Activated CD8-positive, alpha-beta T cell treated with anti-CD3 and anti-CD28 coated beads, Interleukin-2, amount 10 ng/mL, durations not matched to agents 7 days and 5 days (primary cell): ENCODE measurements at places on chromosomes 13 and 19. TPM values are rescaled to one million over a fixed set of nuclear protein-coding genes. Genes with fewer than 3 reads are reported as not detected.
A peak's percentile ranks its signal among the peaks of the same experiment; 100 is the strongest.

GRCh38 chr13:41387576-41387975, 69.8 kb upstream of the RGCC start:
- H3K27ac ChIP-seq: no peak overlapping the region
- H3K4me3 ChIP-seq: no peak overlapping the region
- DNase-seq: no peak
- H3K27me3 ChIP-seq: no peaks in the 10 kb centered on the region
- no peaks in the 10 kb centered on the region for H3K36me3 ChIP-seq
- H3K4me1 ChIP-seq: no peaks in the 10 kb centered on the region

DNA sequence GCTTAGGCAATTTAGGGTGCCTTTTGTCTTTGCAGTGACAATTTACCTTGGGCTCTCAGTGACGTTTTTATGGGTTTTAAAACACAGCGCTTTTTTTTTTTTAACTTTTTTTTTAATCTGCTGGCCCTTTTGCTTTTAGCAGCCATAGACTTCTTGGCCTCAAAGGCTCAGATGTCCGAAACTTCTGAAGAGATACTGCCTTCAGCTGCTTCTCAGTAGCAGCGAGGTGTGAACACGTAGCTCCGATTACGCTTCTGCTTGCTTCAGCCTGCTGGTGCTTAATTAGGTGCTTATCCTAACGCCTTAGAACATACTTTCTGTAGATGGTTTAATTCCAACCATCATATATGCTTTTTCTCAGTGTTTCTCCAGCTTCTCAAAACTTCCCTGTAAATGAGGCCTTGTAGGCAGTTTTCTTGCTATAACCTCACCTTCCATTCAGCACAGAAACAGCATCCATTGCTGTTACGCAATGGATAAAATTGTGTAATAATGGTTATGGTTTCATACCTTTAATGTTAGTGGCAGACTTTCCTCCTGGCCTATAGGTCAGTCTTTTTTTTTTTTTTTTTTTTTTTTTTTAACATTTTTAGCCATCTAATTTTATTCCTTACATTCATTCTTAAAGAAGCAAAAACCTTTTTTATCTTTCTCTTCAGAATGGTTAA, 723.9 kb downstream of the GPC5 start:
- no peaks in the 10 kb centered on the region for H3K4me1 ChIP-seq
- no peak overlapping the region for H3K4me3 ChIP-seq
- H3K27me3 ChIP-seq: no peaks in the 10 kb centered on the region
- no peak for DNase-seq

GRCh38 chr13:109496216-109496615, 290.2 kb downstream of the IRS2 start:
- no peaks in the 10 kb centered on the region for H3K36me3 ChIP-seq
- no peaks in the 10 kb centered on the region for H3K4me1 ChIP-seq
- no peak overlapping the region for H3K27ac ChIP-seq
- H3K27me3 ChIP-seq: no peaks in the 10 kb centered on the region
- no peak for DNase-seq

DNA sequence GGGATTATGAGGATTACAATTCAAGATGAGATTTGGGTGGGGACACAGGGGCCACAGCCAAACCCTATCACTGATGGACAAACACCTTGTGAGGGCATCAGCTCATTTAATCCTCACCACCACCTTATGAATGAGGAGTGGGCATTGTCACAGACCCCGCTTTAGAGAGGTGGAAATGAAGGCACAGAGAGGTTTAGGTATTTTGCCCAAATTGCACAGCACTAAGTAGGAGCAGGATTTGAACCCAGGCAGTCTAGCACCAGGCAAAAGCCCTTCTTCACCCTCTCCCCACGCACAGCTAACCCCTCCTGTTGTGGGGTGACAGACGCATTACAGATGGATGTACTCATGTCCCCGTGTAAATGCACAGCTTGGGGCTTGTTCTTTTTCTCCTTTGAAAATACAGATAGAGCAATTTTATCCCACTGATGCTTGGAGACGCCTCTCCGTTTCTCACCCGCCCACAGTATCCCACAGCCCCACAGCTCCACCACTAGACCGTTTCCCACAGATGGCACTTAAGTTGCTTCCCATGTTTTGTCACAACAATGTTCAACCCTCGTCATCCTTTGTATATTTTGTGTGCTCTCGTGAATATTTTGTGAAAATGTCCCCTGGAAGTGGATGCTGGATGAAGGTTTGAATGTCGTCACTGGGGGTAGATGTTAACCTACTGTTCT, 48.2 kb downstream of the ANKRD10 start:
- no peaks in the 10 kb centered on the region for H3K36me3 ChIP-seq
- peaks cover 11% of the 10 kb centered on the region for H3K4me1 ChIP-seq
- DNase-seq: no peak
- peaks cover 40% of the 10 kb centered on the region for H3K27me3 ChIP-seq
- no peak overlapping the region for H3K27ac ChIP-seq

GRCh38 chr19:3606690-3607289, at the start of gene TBXA2R:
Gene TBXA2R (minus strand): TSS chr19:3606875. CDS start chr19:3600634, 6,241 bp downstream.
- no peak within 1 kb of the TSS for H3K27ac ChIP-seq
- peak; percentile 62 for DNase-seq
- H3K4me1 ChIP-seq: peaks cover 19% of the 10 kb centered on the region

DNA sequence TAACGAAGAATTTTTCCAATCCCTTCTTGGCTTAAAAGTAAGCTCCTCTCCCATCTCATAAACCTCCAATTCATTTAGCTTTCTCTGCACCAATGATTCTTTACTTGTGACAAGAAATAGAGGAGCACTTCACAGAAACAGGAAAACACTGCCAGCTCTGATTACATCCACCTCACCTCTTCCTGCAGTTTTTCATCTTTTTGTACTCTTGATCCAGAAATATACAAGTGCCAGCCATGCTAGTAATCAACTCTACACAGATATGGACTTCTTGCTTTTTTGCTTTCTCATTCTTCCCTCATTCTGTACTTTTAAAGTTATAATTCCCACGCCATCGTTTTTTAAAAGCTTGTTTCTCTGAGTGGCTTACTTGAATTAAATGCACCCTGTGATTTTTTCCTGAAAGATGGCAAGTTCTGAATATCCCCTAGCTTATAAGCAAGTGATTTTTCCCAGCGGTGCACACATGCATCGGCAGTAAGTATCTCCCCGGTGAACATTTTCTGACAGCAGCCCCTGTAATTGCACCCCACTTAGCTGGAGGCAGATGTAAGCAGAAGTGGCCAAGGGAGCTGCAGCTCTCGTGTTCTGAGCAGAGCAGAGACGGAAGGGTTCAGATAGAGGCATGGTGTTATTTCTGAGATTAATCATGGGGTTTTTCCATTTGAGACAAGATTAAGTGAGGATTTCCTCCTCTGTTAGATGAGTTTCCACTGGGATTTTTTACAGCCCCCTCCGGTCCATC, 340.7 kb downstream of the SLC7A1 start:
- H3K4me3 ChIP-seq: no peak overlapping the region
- H3K27me3 ChIP-seq: no peaks in the 10 kb centered on the region
- no peak for DNase-seq
- no peaks in the 10 kb centered on the region for H3K36me3 ChIP-seq
- H3K4me1 ChIP-seq: no peaks in the 10 kb centered on the region

DNA sequence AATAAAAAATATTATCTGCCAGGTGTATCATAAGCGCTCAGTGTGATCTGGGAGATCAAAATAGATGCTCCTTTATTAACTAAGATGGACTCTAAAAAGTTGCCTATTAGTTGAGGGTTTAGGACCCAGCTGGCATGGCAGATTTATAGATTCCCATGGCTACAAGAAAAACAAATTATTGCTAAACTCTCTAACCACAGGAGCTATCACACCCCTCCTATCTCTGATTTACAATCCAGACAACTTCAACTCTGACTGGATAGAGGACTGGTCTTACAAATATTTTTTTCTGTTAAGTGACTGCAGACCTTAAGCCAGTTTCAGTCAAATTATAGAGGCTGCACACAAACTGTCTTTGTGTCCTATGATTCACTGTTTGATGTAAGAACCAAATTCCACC, 45.4 kb upstream of the MYCBP2 start:
- H3K36me3 ChIP-seq: no peaks in the 10 kb centered on the region
- no peak overlapping the region for H3K4me3 ChIP-seq
- DNase-seq: no peak
- H3K27me3 ChIP-seq: peaks cover 10% of the 10 kb centered on the region
- no peaks in the 10 kb centered on the region for H3K4me1 ChIP-seq

DNA sequence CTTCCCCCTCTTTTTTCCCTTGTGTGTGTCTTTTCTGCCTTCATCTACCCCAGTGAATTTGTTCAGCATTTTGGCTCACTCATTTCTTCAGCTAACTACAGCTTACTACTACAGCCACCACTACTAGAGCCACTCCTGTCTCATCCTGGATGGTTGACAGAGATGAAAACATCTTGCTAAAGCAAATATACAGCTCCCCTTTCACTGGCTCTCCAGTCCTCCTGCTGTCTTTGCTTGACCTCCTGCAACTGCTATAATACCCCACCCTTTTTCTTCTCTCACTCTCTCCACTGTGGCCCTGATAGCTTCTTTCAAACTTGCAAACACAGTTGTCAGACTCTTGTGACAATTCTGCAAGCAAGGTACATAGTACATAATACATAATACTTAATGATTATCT, 523.6 kb downstream of the DCT start:
- DNase-seq: no peak
- H3K36me3 ChIP-seq: no peaks in the 10 kb centered on the region
- no peaks in the 10 kb centered on the region for H3K27me3 ChIP-seq

DNA sequence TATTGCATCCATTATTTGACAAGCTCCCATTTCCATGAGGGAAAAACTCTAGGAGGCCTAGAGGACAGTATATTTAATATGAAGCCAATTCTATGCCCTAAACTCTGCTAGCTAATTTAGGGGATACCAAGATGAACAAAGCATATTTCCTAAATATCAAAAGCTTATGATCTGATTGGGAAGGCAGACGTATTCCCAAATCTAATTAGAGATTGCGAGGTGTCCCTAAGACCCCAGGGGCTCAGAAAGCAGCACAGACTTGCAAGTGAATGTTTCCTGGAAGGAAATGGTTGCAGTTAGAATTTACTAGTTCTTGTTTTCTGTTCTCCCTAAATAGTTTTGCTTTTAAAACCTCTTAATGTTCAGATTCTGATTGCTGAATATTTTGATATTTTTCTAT, 30.7 kb downstream of the NDFIP2 start:
- peaks cover 18% of the 10 kb centered on the region for H3K36me3 ChIP-seq
- no peaks in the 10 kb centered on the region for H3K27me3 ChIP-seq
- no peak overlapping the region for H3K4me3 ChIP-seq
- peaks cover 35% of the 10 kb centered on the region for H3K4me1 ChIP-seq
- H3K27ac ChIP-seq: no peak overlapping the region
- DNase-seq: no peak

- H3K4me1 ChIP-seq: no peaks in the 10 kb centered on the region
- no peaks in the 10 kb centered on the region for H3K36me3 ChIP-seq
- H3K4me3 ChIP-seq: no peak overlapping the region
- peaks cover 8% of the 10 kb centered on the region for H3K27me3 ChIP-seq
- no peak for DNase-seq
- no peak overlapping the region for H3K27ac ChIP-seq
Measured at GRCh38 chr13:43326100-43326499, 302.7 kb downstream of the DNAJC15 start.

GRCh38 chr19:9849791-9850190, 14.7 kb downstream of the PIN1 start:
- DNase-seq: no peak
- no peak overlapping the region for H3K27ac ChIP-seq
- H3K36me3 ChIP-seq: peaks cover 21% of the 10 kb centered on the region
- H3K4me3 ChIP-seq: no peak overlapping the region

GRCh38 chr13:31982540-31982939, 49.0 kb upstream of the FRY start:
- no peak overlapping the region for H3K27ac ChIP-seq
- H3K4me1 ChIP-seq: no peaks in the 10 kb centered on the region
- H3K36me3 ChIP-seq: no peaks in the 10 kb centered on the region
- peaks cover 3% of the 10 kb centered on the region for H3K27me3 ChIP-seq
- no peak for DNase-seq
- H3K4me3 ChIP-seq: no peak overlapping the region

DNA sequence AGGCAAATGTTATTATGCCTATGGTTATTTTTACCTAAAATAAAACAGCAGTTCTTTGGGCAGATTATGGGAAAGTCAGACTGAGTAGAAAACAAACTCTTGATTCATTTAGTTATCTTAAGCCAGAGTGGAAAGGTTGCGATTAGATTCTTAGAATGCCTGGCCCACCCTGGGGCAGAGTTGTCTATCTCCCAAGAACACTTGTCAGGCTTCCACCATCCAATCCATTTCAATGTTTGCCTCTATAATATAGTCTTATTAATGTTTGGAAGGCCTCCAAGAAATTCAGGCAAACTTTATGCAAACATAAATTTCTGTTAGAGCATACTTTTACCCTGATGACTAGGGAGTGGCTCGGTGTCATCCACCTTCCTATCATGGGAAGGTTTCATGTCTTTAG, 207.0 kb downstream of the SLITRK6 start:
- no peak overlapping the region for H3K4me3 ChIP-seq
- no peak overlapping the region for H3K27ac ChIP-seq
- no peaks in the 10 kb centered on the region for H3K36me3 ChIP-seq
- DNase-seq: no peak
- no peaks in the 10 kb centered on the region for H3K4me1 ChIP-seq

- DNase-seq: no peak
- no peak overlapping the region for H3K4me3 ChIP-seq
- no peak overlapping the region for H3K27ac ChIP-seq
- H3K27me3 ChIP-seq: peaks cover 40% of the 10 kb centered on the region
- peaks cover 33% of the 10 kb centered on the region for H3K4me1 ChIP-seq
Measured at GRCh38 chr19:19209372-19209771, 2.4 kb upstream of the NCAN start.

- no peak overlapping the region for H3K27ac ChIP-seq
- DNase-seq: no peak
- no peaks in the 10 kb centered on the region for H3K36me3 ChIP-seq
- H3K4me3 ChIP-seq: no peak overlapping the region
- peaks cover 45% of the 10 kb centered on the region for H3K27me3 ChIP-seq
Measured at GRCh38 chr13:43783820-43784219, 3.0 kb downstream of the ENOX1 start.

DNA sequence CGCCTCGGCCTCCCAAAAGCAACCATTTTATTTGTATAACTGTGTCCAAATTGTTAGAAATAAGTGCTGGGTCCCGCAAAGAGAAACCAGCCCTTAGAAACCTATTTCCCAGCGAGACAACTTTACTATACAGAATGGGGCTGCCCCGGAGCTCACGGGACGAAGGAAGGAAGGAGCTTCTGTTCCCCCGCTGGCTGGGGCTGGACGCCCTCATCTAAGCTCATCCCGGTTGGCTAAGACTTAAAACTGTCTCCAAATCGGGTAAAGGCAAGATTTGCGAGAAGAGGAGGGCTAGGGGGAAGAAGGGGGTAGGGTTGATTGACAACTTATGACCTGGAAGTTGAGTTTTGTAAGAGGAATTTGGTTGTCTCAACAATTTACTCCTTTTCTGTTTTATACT, 12.3 kb upstream of the BSG start:
- H3K4me3 ChIP-seq: no peak overlapping the region
- no peaks in the 10 kb centered on the region for H3K36me3 ChIP-seq
- H3K27ac ChIP-seq: no peak overlapping the region
- DNase-seq: no peak
- peaks cover 3% of the 10 kb centered on the region for H3K4me1 ChIP-seq
- no peaks in the 10 kb centered on the region for H3K27me3 ChIP-seq

ZNF681 gene
- total RNA-seq: 7.5 TPM

OR7G1 gene
- total RNA-seq: not detected

DAND5 gene
- total RNA-seq: 0.21 TPM

KLK7 gene
- total RNA-seq: not detected

CDC42EP5 gene
- total RNA-seq: not detected

NACC1 gene
- 84.8 TPM for total RNA-seq

TGFBR3L gene
- 3.6 TPM for total RNA-seq

TRIM28 gene
- 476 TPM for total RNA-seq
